ENCODE measurements at places on chromosomes 12 and 14. TPM values are rescaled to one million over a fixed set of nuclear protein-coding genes. Genes with fewer than 3 reads are reported as not detected.

DNA sequence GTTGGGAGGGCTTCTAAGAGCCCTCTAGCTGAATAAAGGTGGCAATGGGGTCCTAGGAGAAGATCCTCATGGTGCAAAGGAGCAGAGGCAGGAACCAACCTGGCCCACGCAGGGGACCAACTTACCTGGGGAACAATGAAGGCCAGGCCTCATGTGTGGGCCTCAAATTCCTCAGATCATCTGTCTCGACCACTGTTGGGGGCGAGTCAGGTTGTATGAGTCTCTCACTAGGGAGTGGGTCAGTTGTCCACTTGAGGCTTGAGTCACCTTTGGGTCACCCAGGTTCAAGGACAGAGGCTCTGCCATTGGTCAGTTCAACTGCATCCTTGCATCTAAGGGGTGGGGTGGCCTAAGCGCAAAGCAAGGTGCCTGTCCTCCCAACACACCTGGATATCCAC lies 43.7 kb upstream of the BDKRB2 start:
- no peak for DNase-seq

GRCh38 chr12:31591380-31591901 lies 505 bp upstream of the DENND5B start:
- DNase-seq = no peak

- DNase-seq = no peak
These were observed 18.7 kb downstream of the NOS1 start for GRCh38 chr12:117342682-117343081.

The HOXC5 gene
- total RNA-seq = not detected

GRCh38 chr12:124130691-124131591 lies 157.9 kb downstream of the ZNF664 start:
- DNase-seq = no peak

The PZP gene
- 0.59 TPM for total RNA-seq

DNA sequence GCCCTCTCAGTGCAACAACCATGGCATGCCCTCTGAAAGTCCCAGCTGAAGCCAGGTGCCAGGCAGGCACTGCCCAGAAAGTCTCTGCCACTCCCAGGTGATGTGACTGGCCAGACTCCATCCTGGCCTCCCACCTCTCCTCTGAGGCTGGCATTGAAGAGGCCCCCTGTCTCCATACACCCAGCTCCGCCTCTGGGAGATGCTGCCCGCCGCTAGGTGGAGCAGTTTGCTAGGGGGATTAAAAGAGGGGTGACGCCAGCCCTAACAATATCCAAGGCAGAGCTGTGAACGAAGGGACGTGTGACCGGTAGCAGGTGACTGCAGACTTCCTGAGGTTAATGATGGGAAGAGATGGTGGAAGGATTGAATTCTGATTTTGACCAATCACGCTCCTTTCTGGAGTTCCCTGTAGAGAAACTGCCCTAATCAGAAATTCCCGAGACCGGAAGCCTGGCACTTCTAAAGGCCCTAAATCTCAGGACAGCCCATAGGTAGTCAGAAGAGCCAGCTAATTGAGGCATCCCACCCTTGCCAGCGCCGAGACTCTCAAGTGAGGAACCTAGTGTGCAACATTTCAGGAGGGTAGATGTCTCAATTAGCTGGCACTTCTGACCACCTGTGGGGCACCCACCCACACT lies 8.3 kb upstream of the PLEK2 start:
- DNase-seq = peak; percentile 80

All from SK-MEL-5 (cell line).